ENCODE measurements at places on chromosomes 12 and 14.

- no peak for DNase-seq
Measured at GRCh38 chr12:53567961-53568808, 58.0 kb downstream of the ATF7 start.

GRCh38 chr14:76597387-76597786 is 163.9 kb upstream of the VASH1 start:
- no peak for DNase-seq

GRCh38 chr12:68303850-68304249 is 28.3 kb downstream of the MDM1 start:
- no peak for DNase-seq

DNA sequence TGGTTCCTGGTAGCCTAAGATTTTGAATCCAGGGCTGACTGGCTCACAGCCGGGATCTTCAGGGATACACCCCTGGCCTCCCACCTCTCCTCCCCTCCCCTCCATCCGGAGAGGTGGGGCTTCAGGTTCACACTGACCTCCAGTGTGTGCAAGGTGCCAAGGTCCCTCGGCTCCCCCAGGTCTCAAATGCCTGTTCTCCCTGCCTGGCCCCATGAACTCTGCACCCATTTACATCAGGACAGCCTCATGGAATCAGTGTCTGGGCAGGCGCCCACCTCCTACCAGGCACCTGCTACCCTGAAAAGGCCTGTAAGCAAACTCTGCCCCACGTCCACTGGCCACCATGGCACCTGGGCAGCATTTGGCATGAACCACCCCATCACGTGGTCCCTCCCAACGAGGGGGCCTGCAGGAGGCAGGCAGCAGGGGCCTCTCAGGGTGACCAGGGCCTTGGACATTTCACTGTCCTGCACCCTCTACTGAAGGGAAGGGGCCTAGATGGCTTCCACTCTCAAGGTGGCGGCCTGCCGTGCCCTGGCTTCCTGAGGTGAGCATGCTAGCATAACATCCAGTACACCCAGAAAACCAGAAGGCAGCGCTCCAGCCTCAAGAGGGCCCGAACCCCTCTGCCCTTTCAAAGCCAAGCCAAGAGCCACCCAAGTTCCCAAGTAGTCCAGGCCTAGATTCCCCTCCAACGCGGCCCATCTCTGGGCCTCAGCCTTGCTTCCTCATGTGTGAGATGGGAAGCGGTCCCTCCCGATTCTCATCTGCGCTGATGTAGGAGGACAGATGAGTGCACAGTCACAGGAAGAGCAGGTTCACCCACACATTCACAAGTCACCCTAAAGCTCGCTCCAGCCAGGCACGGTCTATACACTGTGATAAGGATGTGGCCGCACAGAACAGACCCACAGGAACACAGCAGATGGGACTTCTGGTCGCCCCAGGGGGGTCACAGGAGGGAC is 37.3 kb downstream of the CCDC85C start:
- DNase-seq: no peak

GRCh38 chr12:45223868-45224267 is 8.0 kb downstream of the ANO6 start:
- DNase-seq: no peak

GRCh38 chr14:83162361-83162929 is 1628.8 kb upstream of the SEL1L start:
- no peak for DNase-seq

GRCh38 chr12:106774808-106775524 is 484 bp downstream of the RIC8B start:
- no peak for DNase-seq

DNA sequence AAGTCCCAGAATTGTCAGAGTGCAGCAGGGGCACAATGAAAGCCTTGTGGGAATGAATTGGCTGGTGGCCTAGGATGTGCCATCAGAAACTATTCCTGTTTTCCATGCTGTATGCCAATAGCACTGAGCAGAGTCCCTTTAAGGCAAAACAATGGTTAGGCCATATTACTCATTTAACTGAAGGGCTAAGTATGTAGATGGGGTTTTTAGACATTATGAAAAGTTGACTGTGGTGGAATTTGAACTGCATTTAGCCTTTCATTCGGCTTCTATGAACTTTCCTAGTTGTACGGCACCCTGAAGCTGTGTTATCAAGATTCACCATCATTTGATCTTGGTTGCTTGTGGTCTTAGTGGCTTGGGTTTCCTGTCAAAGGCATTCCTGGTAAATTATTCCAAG is 24.8 kb downstream of the IL26 start:
- DNase-seq: no peak

DNA sequence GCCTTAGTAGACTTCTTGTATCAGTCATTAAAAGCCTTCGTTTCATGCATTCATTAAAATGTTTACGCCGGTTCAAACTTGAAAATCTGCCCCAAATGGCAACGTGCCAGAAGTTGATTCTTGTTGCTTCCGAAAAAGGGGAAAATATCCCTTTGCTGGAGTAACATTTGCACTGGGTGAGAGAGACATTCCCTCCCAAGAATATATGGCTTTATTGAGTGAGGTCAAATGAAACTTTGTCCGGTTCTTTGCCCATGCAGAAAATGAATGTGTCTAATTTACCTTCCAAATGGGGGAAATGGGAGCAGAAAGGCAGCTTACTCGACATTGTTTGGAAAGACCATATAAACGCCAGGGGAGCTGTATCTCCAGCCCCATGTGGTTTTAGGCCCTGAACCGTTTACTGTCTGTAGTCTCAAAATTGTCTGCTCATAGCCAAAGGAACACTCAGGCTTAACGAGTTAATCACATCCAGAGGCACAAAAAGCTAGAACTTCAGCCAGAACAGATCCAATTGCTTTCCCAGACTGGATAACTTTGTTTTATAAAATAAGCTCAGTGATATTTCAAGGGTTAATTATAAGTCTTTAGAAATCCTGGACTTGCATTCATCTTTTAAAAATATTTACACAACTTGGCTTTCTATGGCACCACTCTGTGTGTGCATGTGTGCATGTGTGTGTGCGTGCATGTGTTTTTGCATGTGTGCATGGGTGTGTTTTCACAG is 2.9 kb upstream of the EMP1 start:
- DNase-seq: no peak

- DNase-seq: no peak
Measured at GRCh38 chr12:130288206-130288605, 49.5 kb upstream of the PIWIL1 start.

GRCh38 chr12:69024907-69025306 is 91.9 kb upstream of the CPM start:
- DNase-seq: no peak

- DNase-seq: no peak
Measured at GRCh38 chr12:127656266-127656665, 610.7 kb upstream of the TMEM132C start.

DNA sequence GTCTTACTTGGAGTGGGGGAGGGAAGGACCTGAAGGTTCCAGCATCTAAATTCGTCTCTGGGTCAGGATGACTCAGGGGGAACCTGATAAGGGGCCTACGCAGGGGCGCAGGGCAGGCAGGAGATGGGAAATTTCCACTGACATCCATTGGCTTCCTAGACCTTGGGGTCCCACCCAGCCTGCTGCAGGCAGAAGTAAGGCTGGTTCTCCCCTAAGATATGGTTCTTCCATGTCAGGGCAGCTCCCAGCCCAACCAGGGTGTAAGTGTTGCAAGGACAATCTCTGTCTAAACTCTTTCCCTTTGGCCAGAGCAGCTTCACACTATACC is 2.1 kb upstream of the NDRG2 start:
- no peak for DNase-seq
